ENCODE measurements at places on chromosomes 6 and 20.

GRCh38 chr20:35021063-35021462, 65.4 kb downstream of the MYH7B start:
- DNase-seq: no peak

GRCh38 chr20:24211972-24212371, 223.4 kb upstream of the GGTLC1 start:
- DNase-seq: no peak

GRCh38 chr6:129314575-129314974, 395.4 kb downstream of the ARHGAP18 start:
- no peak for DNase-seq

GRCh38 chr6:131488780-131489179, 84.2 kb upstream of the ARG1 start:
- no peak for DNase-seq

DNA sequence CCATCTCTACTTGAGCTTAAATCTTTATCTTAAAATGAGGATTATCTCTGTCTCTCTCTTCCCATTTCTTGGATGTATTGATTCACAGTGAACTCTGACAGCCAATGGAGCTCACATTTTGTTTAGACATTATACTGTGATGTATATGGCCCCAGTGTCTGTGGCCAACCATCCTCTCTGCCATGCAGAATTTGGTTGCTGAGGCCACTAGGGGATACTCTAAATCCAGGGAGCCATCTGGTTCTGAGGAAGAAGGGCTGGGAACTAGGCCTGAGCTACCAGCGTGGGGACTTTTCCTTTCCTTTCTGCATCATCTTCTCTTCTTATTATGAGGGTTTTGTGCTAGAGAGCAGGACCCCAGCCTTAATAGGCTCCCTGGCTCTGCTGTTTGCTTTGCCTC, 59.1 kb upstream of the RIPOR2 start:
- no peak for DNase-seq

DNA sequence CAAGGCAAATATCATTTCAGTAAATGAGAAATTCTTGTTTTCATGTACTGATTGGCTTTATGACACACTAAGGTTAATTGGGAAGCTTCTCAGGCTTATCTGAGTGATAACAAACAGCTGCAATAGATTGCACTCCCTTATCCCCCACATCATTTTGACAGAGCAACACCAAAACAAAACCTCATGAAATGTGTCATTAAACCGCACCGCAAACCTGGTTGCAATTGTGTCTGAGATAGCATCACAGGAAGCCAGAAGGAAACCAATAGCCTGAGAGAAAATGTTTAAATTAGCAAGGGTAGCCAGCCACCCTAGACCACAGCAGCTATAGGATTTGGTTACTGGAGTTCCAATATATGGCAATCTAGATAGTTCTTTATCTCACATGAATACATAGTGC, 31.6 kb upstream of the LAMA4 start:
- DNase-seq: peak; percentile 24

DNA sequence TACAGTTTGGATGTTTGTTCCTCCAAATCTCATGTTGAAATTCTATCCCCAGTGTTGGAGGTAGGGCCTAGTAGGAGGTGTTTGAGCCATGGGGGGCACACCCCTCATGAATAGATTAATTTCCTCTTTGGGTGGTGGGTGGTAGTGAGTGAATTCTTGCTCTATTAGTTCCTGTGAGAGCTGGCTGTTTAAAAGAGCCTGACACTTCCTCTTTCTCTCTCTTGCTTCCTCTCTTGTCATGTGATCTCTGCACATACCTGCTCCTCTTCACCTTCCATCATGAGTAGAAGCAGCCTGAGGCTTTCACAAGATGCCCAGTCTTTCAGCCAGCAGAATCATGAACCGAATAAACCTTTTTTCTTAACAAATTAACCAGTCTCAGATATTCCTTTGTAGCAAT, 340.2 kb upstream of the CHD6 start:
- no peak for DNase-seq

- DNase-seq: no peak
These were observed 3.6 kb upstream of the ABHD12 start for GRCh38 chr20:25394276-25394675.

GRCh38 chr6:83822629-83823169, 30.5 kb upstream of the RIPPLY2 start:
- DNase-seq: no peak

- no peak for DNase-seq
These were observed 79.8 kb upstream of the OPRM1 start for GRCh38 chr6:153959276-153959675.

GRCh38 chr6:151260205-151260604, 20.4 kb downstream of the AKAP12 start:
- no peak for DNase-seq

Measured in stimulated activated CD4-positive, alpha-beta T cell treated with anti-CD3 and anti-CD28 coated beads, TNF-alpha, amount 100 ng/mL, for 48 hours (primary cell).